CD4-positive, alpha-beta T cell treated with Interleukin-12 subunit alpha and Interleukin-12 subunit beta, for 1 hour (primary cell): ENCODE measurements at places on chromosomes 7 and 10.
A peak's percentile ranks its signal among the peaks of the same experiment; 100 is the strongest.

- DNase-seq: no peak
These were observed 306.1 kb downstream of the ADARB2 start for GRCh38 chr10:1431229-1431628.

GRCh38 chr10:18109341-18109870 lies 30.8 kb upstream of the CACNB2 start:
- no peak for DNase-seq

- no peak for DNase-seq
These were observed 1.1 kb downstream of the LIPM start for GRCh38 chr10:88803641-88804040.

DNA sequence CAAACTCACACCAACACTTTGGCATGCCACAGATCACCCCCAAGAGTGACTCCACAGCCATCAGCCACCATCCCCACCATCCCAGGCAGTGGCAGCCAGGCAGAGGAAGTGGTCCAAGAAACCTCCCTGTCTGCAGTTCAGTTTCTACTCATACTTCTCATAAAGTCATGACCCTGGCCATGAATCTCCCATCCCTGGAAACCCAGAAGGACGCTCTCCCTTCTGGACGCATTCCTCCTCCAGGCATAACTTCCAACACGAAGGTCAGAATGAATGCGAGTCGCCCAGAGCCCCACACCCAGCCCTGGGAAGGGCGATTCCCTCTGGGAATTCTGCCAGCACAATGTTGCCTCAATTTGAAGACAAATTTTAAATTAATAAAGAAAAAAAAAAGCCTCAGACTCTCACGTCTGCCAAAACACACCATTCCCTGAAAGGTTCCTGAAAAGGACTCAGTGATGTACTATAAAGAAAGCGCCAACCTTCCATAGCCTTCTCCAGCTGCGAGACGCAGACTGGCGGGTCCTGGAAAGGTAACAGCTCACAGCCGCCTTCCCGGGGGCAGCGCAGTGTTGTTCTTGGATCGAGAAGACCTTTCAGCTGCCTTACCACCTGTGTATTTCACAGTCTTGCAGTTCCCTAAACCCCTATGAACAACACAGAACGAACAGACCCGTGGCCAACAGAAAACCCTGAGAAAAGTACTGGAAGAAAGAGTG lies 307.6 kb downstream of the FRMD4A start:
- DNase-seq: no peak

GRCh38 chr7:34357068-34357467 lies 300.9 kb upstream of the NPSR1 start:
- no peak for DNase-seq

DNA sequence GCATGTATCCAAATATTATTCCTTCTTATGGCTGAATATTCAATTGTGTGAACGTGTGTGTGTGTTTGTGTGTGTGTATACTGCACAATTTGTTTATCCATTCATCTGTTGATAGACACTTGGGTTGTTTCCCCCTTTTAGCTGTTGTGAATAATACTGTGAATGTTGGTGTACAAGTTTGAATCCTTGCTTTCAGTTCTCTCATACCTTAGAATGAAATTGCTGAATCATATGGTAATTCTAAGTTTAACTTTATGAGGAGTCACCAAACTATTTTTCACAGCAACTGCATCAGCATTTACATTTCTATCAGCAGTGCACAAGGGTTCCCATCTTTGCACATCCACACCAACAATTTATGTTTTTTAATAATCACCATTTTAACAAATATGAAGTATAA lies 86.9 kb upstream of the GATAD1 start:
- no peak for DNase-seq

- DNase-seq: peak; percentile 83
These were observed 8.3 kb downstream of the PCBD1 start for GRCh38 chr10:70880077-70880534.

DNA sequence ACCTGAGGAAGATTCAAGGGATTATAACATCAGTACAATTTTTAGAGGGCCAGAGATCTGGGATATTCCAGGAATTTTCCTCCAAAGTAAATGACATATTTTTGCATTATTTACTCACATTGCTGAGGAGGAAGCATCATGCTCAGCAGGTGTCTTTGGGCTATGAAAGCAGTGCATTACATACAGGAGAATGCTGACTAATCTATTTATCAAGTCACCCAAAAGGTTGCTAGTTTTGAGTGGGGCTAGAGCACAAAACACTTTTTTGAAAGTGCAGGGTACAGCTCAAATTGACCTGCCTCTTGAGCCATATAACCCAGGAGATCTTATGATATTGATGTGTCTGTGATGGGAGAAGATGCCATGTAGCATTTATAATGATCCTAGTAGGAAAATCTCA lies 603.1 kb downstream of the POM121L12 start:
- DNase-seq: no peak

GRCh38 chr10:27241010-27241651 lies 534 bp upstream of the ACBD5 start:
- peak; percentile 43 for DNase-seq
